ENCODE measurements at places on chromosomes 6 and 20.

DNA sequence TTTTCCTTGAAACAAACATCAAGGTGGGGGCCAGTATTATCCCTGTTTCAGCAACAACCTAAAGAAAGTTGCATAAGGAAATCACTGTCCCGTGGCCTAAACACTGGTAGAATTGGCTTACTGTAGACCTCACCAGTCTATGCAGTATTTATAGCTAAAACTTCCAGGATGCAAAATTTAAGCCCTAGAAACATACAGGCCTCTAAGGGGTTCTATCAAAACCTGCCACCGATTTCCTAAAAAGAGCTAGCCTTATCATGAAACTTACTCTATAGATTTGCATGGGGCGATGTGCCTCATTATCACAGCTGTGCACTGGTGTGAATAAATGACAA lies 84.3 kb upstream of the FOXQ1 start:
- no peak for DNase-seq

DNA sequence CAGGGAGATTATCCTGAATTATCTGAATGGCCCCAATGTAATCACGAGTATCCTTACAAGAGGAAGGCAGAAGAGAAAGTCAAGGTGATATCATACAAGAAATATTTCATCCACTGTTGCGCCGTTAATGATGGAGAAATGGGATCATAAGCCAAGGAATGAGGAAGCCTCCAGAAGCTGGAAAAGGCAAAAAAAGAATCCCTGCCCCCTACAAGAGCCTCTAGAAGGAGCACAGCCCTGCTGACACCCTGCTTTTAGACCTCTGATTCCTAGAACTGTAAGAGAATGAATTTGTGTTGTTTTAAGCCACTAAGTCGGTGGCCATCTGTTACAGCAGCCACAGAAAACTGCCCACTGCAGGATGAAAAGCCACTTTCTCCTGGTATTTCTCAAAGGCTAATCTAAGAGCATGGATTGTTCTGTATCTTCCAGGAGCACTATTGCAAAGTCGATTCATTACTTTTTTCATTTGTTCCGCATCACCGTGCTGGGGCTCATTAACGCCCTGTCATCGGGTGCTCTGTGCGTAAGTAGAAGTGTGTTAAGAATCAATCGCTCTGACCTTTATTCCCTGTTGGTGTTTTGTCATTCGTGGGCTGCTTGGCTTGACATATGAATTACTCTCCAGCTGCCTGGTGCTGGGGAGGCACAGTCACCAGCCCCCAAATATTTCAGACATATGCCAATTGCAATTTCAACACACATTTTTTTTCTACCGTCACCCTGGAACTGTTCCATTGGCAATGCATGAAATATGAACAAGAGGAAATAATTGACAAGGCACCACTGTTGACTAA lies 117.0 kb downstream of the PCSK2 start:
- DNase-seq, result no peak

DNA sequence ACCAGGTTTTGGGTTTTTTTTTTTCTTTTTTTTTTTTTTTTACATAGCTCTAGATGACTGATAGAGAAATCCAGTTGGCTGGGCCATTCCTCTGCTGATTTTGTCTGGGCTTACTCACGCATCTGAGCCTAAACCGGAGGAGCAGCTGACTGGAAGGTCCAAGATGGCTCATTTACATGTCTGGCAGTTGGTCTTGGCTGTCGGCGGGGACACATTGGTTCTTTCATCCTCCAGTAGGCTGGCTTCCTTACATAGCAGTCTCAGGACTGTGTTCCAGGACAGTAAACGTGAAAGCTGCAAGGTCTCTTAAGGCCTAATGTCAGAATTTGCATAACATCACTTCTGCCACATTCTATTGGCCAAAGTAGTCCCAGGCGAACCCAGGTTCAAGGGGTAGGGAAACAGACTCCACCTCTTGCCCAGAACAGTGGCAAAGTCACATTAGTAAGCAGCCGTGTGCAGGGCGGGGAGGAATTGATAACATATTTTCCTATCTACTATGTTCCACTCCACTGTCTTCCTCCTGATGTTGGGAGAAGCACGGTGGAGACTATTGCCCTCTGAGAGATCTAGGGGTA lies 87.0 kb downstream of the CDH22 start:
- no peak for DNase-seq

DNA sequence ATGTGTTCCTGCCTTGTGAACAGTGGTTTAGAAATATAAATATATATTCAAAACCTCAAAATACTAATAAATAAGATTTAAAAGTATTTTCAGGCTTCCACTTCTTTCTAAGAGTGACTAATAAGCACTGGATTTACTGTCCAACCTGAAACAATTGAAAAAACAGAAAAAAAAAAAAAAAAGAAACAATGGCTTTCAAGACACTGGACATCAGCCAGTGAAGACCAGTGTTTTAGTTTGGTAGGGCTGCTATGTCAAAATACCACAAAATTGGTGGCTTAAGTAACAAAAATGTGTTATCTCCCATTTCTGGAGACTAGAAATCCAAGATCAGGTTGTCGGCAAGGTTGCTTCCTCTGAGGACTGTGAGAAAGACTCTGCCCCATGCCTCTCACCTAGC lies 101.4 kb upstream of the PDE7B start:
- no peak for DNase-seq

- no peak for DNase-seq
Measured at GRCh38 chr6:168373389-168373788, 53.8 kb upstream of the DACT2 start.

GRCh38 chr6:40128127-40128526 lies 193.9 kb upstream of the MOCS1 start:
- no peak for DNase-seq

- no peak for DNase-seq
Measured at GRCh38 chr6:79657238-79657637, 26.1 kb downstream of the SH3BGRL2 start.

GRCh38 chr20:50654904-50655303 lies 36.4 kb downstream of the RIPOR3 start:
- no peak for DNase-seq

- DNase-seq, result no peak
Measured at GRCh38 chr6:72246926-72247325, 360.6 kb downstream of the RIMS1 start.

- no peak for DNase-seq
Measured at GRCh38 chr6:104669483-104669882, 190.2 kb downstream of the HACE1 start.

DNA sequence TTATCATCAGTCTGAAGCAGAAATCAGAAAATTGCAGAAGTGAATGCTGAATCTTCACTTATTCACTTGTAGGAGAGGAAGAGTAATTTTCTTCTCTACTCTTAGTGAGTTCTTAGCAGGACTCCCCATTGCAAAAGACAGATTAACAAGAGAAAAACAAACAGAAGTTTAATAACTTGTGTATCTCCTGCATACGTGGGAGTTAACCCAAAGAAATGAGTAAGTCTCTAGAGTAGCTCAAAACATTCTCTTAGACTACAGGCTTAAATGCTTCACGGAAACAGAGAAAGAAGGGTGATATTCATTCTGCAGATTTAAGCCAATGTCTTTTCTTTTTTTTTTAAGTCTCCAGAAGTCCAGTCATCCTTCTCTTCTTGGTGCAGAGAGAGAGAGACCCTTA lies 97.9 kb upstream of the TMEM181 start:
- no peak for DNase-seq

DNA sequence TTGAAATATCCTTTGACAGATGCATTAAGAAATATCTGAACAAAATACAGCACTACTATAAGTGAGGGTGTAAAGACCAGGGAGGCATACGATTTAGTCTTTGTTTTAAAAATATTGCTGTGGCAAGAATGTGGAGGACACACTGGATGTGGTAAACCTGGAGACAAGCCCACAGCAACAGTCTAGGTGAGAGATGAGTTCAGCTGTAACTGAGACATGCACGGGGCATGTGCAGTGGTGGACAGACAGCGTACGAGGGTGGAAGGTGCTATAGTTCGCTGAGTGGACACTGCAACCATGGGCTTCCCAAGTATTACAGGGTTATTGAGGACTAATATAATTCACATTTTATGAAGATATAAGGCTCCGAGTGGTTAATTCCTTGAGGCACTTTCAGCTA lies 1.8 kb downstream of the NANP start:
- DNase-seq, result no peak

DNA sequence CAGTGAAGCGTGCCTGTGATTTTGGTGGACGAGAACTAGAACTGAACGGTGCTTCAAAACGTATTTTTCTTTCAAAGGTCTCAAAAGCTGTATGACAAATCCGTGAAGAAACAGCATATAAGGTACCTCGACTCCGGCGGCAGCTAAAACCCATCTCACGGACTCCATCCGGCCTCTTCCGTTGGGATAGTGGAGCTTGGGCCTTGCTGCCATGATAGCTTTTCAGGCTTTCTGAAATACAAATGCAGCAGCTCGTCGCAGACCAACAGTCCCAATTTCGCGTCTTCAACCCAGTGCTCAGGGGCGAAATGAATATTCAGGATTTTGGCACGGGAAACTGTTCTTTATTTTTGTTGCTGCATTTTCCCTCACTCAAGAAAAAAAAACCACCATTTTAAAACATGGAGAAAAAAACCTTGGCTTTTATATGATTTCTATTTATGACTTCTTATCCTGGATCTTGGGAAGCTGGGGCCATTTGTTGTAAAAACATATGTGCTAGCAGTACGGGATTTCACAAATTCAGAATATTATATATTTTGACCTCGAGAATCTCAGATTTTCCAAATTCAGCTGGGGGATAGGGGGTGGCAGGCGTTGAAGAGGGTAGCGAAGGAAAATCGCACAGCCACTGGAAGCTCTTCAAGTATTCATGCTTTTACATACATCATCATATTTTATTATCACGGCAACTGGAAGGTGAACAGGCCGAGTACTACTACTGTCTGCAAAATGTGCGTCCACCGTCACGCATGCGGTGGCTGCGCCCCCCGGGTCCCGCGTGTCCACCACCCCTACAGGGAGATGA lies 849 bp downstream of the GSTA4 start:
- peak; percentile 35 for DNase-seq

- no peak for DNase-seq
Measured at GRCh38 chr6:138507977-138508675, 8.8 kb upstream of the NHSL1 start.

DNA sequence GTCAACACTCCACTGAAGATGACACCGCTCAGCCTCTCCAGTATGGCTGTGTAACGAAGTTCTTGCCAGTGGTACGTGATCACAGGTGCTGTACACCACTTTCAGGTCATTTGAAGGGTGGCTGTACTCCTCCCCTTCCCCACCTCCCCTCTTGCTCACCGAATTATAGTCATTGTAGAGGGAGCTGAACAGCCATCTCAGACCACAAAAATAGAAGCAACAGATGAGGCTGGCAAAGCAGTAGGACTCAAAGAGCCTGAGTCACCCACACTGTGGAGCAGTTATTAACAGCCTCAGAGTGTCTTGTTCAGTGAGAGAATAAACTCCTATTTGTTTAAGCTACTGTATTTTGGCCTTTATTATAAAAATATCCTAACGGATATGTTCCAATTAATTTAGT lies 192.5 kb upstream of the MCHR2 start:
- no peak for DNase-seq

Measured in left ventricle myocardium inferior (tissue), 1 donor.